ENCODE measurements at places on chromosomes 2 and 18. TPM values are rescaled to one million over a fixed set of nuclear protein-coding genes. Genes with fewer than 3 reads are reported as not detected.

GRCh38 chr2:43406651-43407279 lies 180.4 kb upstream of the ZFP36L2 start:
- DNase-seq = no peak

Gene WNT10A
- 0.15 TPM for total RNA-seq

DNA sequence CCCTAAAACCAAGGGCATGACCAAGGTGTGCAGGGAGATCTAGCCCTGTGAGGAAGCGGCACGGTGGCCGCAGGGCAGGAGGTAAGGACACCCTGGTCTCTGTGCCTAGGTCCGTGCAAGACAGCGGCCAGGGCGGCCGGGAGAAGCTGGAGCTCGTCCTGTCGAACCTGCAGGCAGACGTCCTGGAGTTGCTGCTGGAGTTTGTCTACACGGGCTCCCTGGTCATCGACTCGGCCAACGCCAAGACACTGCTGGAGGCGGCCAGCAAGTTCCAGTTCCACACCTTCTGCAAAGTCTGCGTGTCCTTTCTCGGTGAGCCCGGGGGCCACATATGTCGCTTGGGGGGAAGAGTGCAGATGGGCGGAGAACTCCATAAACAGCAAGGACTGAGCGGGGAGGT lies 235.4 kb downstream of the ATAD2B start:
- DNase-seq = no peak

- DNase-seq = no peak
Observed at GRCh38 chr2:197704434-197705120, 592 bp upstream of the MARS2 start.

- no peak for DNase-seq
Observed at GRCh38 chr2:181586569-181587081, 70.3 kb downstream of the CERKL start.

DNA sequence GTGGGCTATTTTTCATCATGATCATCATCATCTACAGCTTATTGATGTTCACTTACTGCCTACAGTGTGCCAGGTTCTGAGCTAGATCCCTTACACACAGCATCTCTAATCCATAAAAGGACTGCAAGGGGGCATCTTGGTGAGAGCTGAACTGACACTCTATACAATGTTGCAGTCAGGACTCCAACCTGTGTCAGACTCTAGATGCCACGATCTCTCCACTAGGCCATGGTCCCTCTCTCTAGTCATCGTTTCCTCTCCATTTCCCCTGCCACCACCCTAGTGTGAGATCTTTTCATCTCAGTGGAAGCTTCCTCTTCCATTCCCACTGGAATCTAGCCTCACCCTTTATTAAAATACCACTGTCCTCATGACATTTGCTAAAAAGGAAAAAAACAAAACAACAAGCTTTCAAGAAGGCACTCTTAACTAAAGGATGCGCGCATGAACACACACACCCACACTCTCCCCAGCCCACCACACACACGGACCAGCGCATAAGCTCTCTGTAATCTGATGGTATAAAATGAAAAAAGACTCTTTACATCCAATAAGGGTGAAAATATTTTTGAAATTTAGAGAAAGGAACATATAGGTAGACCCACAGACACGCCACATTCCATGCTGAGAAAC lies 93.4 kb upstream of the THOC1 start:
- DNase-seq = no peak

Gene TCF7L1
- 7.3 TPM for total RNA-seq

Data from upper lobe of left lung (tissue), 6 donors.